Umbilical cord (tissue), 2 donors: ENCODE measurements at places on chromosomes 5 and 9.

GRCh38 chr9:97856857-97857605 is 4.0 kb downstream of the FOXE1 start:
- no peak for DNase-seq

GRCh38 chr5:158084292-158084691 is 225.3 kb upstream of the CLINT1 start:
- no peak for DNase-seq

GRCh38 chr5:178995341-178995690 is 196 bp upstream of the GRM6 start:
- DNase-seq = peak; percentile 2

DNA sequence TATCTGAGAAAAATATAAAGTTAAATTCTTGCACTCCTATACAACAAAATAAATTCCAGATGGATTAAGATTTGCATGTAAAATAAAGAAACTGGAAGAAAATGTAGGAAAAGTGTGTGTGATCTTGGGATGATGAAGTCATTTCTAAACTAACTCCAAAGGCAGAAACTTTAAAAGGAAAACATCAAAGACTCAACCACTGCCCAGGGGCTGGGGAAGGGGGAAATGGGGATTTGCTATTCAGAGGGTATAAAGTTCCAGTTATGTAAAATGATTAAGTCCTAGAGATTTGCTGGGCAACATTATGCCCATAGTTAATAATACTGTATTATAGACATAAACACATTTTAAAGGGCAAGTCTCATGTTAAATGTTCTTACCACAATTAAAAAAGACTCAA is 254.5 kb downstream of the DEPDC1B start:
- DNase-seq = no peak

- no peak for DNase-seq
Measured at GRCh38 chr5:80213466-80213865, 42.4 kb downstream of the SERINC5 start.

- peak; percentile 92 for DNase-seq
Measured at GRCh38 chr9:89869793-89870580, 265.2 kb downstream of the GADD45G start.

DNA sequence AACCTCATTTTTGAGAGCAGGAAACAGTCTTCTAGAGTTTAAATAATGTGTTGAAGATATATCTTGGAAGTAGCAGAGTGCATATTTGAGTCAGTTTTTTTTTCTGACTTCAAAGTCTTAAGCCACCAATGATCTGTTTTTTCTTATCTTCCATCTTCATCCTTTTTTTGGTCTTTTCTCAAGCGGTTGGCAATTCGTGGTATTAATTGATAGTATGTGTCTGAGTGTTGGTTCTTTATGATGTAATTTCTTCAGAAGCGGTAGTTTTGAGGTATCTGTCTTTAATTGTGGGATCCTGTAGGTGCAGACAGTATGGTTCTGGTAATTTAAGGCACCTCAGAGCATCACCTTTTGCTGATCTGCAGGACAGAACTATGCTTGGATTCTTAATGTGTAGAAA is 3.9 kb downstream of the CSNK1G3 start:
- no peak for DNase-seq

- DNase-seq = no peak
Measured at GRCh38 chr5:148939676-148940075, 113.3 kb downstream of the ADRB2 start.
